ENCODE measurements at places on chromosomes 1 and 21.

DNA sequence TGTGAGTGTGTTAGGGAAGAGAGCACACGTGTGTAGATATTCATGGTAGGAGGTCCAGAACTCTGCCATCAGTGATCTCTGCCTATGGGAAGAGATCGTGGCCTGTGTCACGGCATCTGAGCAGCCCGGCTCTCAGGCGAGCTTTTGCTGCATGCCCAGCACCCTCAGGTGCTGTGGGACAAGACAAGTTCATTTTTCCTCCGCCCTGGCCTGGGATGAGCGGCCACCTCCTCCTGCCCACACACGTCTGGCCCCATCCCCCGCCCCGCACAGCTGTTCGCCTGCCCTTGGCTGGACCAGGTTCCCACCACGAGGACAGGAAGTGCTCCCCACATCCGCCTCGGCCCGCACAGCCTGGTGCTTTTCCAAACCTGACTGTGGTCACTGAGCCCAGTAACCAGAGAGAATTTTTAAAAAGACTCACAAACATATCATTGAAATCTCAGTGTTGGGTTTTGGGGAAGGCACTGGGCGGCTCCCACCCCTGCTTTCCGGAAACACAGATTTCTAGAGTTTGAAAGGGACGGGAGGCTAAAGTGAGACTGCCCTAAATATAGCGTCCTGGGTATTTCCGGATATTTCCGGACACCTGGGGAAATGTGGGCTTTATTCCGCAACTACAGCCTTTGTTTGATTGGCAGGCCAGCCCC is 18.0 kb downstream of the BMP8A start:
- DNase-seq = no peak

GRCh38 chr1:164922585-164922984 is 363.6 kb downstream of the PBX1 start:
- no peak for DNase-seq

DNA sequence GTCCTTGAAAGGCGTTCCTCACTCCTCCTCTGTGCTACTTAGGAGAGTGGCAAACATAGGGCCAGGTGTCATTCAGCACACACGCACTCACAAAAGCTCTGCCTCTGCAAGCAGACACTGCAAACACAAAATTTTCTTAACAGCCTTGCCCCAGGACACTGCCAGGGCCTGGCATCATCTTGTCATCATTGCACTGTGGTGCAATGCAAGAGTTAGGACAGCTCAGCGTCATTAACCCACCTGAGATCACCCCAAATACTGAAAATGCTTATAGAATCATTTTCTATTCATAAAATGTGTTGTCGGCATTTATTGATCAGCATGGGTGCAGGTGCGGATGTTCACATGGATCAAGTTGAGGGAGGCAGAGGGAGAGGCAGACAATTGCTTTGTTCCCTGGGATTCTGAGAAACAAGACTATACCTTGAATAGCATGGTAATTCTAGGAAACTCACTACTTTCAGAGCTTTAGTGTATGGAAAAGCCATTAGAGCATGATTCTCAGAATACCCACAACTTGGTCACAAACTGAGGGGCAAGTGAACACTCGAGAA is 3.0 kb downstream of the ADAM30 start:
- no peak for DNase-seq

GRCh38 chr1:16198444-16199156 is 13.9 kb downstream of the ARHGEF19 start:
- no peak for DNase-seq

DNA sequence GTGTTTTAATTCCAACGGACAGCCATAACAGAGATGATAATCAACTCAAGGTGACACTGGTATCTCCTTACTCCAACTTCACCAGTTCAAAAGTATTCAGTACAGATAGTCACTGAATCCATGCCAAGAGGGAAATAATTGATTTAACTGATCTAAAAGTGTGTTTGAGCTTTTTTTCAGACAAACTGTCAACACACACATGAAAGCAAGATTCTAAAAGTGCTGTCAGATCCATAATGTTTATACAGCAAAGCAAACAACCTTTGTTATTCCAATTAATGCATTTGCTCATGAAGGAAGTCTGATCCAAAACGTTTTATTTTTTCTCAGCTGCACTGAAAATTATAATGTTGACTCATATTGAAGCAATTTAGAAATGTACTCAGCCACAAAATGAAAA is 5.9 kb upstream of the PRKAA2 start:
- DNase-seq = no peak

DNA sequence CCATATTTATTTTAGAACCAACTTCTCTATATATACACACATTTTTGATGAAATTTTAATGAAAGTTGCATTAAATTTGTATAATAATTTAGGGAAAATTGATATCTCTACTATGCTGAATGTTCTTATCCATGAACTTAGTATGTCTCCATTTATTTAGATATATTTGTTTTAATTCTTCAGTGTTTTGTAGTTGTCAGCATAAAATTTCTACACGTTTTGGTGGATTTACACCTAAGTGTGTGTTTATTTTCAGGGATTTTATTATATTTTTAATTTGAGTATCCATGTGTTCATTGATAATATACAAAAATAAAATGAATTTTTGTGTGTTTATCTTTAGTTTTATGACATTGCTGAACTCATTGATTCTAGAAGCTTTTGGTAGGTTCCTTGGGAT is 36.7 kb downstream of the PCBP3 start:
- DNase-seq = no peak

- no peak for DNase-seq
Observed at GRCh38 chr1:82269431-82269830, 468.7 kb downstream of the ADGRL2 start.

- no peak for DNase-seq
Observed at GRCh38 chr1:50352428-50352827, 70.8 kb downstream of the DMRTA2 start.

DNA sequence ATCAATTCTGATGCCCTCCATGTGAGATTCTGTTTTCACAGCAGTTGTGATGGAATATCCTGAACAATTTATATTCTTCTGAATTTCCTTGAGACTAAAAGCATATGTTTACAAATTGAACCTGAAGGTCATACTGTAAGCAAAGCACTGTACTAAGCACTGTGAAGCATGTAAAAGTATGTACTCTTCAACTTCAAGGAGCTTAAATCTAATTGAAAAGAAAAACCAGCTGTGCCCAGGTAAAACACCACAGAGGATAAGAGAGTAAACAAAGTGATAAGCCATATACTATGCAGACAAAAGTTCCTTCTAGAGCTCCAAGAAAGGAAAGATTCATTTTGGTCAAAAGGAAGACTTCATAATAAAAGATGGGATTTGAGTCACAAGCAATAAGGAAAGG is 71.9 kb downstream of the TTLL7 start:
- no peak for DNase-seq

DNA sequence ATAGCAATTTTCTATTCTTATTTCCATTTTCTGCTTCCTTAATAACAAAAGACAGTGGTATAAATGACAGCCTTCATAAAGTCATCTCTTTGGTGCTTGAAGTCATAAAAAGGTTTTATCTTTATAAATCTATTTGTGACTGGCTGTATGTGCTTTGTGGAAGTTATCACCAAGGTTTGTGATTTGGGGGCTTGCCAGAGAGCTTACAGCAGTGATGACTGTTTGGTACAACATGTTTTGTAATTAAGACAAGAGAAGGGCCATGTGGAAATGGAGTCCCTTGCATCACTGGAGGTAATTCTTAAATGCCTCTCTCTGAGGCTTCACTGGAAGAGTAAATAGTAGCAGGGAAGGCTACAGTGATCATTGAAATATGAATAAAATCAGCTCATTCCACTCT is 2.7 kb downstream of the SLC35F3 start:
- DNase-seq = no peak

- DNase-seq = peak; percentile 84
Observed at GRCh38 chr1:1040004-1040991, 20.4 kb downstream of the AGRN start.

- peak; percentile 16 for DNase-seq
Observed at GRCh38 chr21:36980280-36981048, 14.0 kb upstream of the HLCS start.

GRCh38 chr1:31689379-31689778 is 14.4 kb downstream of the COL16A1 start:
- no peak for DNase-seq

GRCh38 chr1:215748431-215748830 is 181.3 kb downstream of the KCTD3 start:
- no peak for DNase-seq

GRCh38 chr1:76625886-76626678 is 241.2 kb upstream of the ST6GALNAC5 start:
- DNase-seq = no peak

DNA sequence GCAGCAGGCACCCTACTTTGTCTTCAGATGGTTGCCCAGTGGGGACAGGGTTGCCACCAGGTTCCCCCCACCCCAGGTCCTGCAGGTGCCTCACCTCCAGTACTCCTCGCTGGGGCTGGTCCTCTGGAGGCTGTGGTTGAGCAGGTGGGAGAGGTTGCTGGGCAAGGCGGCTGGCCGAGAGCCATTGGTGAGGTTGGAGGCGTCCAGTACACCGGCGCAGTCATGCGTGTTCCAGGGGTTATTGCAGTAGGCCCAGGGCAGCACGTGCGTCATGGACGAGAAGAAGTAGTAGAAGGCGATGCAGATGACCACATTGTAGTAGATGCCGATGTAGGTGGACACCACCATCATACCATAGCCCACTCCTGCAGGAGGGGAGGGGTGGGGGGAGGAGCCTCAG is 16.9 kb downstream of the CCDC24 start:
- DNase-seq = no peak

GRCh38 chr1:45014321-45015028 is 2.4 kb downstream of the UROD start:
- DNase-seq = peak; percentile 81

GRCh38 chr1:36248250-36248894 is 24.1 kb downstream of the THRAP3 start:
- DNase-seq = peak; percentile 59

- DNase-seq = no peak
Observed at GRCh38 chr1:17420391-17420918, 19.0 kb downstream of the RCC2 start.

- no peak for DNase-seq
Observed at GRCh38 chr1:14603645-14604044, 5.2 kb downstream of the KAZN start.

DNA sequence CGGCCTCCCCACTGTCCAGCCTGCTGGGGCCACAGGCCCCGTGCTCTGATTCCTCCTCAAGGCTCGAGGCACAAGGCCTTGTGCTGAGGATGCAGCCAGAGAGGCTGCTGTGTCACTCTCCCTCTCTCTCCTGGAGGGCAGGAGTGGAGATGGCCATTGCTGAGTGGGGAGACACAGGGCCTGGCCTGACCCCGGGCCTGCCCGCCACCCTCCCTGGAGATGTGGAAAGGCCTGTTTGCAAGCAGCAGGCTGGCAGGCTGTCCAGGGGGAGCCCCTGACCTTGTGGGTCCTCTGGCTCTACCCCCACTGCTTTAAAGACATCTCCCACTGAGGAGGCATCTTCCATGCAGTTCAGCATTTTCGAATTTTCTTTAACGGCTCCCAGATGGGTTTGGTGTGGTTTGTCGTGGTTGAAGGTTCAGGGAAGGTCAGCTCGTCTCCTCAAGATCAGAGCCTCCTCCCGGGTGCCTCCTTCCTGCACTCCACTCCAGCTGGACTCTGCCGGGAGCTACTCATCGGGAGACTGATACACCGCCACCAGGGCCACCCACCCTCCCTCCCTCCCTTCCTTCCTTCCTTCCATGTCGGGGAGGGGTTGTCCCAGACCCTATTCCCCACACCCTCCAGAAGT is 69.1 kb downstream of the SPSB1 start:
- no peak for DNase-seq

- no peak for DNase-seq
Observed at GRCh38 chr1:62196086-62196690, 1.5 kb downstream of the L1TD1 start.

- no peak for DNase-seq
Observed at GRCh38 chr1:43387976-43388599, 1.5 kb downstream of the MED8 start.

DNA sequence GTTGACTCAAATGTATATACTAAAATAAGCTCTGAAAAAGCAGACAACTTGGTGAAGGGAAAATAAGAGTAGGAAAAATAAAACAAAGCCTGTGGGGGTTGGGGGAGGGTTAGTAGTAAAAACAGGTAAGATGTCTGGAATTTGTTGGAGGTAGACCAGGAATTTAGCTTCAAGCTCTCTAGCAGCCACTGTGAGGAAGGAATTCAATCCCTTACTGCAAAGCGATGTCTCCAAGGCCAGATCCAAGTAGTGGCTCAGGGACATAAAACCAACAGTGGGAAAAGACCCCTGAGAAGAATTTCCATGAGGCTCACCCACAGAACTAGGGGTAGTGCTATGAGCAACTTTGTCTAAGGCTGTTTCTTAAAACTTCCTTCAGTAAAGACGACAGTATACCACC is 7.8 kb downstream of the ANGPTL7 start:
- DNase-seq = peak; percentile 33

- DNase-seq = peak; percentile 33
Observed at GRCh38 chr1:44318097-44319088, 36.7 kb downstream of the ERI3 start.

DNA sequence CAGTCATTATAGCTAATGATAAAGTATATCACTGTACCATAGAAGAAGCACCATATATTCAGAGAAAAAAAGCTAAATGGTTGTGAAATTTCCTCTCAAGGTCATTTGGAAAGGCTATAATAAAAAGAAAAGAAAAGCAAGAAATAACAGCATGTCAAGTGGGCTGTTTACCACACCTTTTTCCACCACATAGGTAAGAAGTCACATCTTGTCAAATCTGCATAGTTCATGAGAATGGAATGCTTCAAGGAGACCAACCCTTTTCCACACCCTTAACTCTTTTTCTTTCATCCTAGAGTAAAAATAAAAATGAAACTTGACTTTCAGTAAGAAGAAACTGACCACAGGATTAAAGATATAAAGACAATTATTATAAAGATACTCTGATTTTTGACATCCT is 91.2 kb downstream of the ATP6V1G3 start:
- DNase-seq = no peak

DNA sequence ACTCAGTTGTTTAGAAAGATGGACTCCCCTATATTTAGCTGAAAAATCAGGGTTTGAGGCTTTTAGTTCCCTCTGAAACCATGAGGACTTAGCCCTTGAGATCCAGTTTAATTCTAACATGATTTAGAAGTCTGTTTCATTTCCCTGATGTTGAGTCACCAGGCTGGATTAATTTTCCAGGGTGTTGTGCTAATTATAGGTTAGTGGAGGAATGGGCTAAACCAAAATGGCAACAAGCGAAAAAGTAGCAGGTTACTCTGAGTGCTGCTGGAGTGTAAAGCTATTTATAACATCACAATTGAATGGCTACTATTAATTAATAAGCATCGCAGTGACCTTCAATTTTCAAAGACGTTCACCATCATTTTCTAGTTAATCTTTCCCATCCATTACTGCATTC is 15.5 kb upstream of the USP24 start:
- DNase-seq = no peak

- DNase-seq = no peak
Observed at GRCh38 chr21:33080376-33080775, 10.4 kb downstream of the OLIG1 start.

Data from endothelial cell of umbilical vein (primary cell).